Activated effector memory CD4-positive, alpha-beta T cell treated with anti-CD3 and anti-CD28 coated beads, Interleukin-2, amount 50 U/mL, for 16 hours (primary cell): ENCODE measurements at places on chromosomes 3 and 15.

GRCh38 chr3:157089455-157090221 lies 70.3 kb downstream of the CCNL1 start:
- DNase-seq = peak; percentile 80

- no peak for DNase-seq
Measured at GRCh38 chr3:126406389-126407296, 11.9 kb downstream of the CFAP100 start.

DNA sequence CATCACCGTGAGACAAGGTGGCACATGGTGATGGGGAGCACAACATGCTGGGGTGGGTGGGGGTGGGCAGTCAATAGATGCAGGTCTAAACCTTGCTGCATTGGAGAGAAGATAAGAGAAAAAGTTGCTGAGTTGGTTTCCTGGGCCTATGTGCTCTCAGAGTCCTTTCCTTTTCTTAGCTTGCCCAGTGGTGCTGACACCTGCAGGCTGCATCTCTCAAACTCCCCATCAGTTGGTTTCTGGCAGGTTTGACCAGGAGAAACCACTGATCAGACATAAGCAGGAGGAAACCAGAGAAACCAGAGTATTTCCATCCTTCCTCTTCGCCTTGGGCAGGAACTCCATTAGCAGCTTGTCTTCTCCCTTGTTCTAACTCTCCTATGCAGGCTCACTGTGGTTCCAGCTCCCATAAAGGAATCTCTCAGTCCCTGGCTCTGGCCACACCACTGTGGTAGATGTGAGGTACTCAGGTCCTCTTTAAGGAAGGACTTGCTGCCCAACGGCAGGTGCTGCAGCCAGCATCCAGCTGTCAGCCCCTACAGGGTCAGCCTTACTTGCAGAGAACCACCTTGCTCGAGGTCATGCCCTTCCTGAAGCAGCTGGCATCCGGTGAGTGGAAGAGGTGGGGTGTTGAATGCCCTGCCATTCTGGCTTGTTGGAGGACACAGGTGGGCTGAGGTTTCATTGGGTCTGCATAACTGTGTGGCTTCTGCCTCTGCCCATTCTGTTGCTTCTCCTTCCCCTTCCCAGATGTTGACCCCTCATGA lies 172.3 kb upstream of the ANKRD28 start:
- no peak for DNase-seq

DNA sequence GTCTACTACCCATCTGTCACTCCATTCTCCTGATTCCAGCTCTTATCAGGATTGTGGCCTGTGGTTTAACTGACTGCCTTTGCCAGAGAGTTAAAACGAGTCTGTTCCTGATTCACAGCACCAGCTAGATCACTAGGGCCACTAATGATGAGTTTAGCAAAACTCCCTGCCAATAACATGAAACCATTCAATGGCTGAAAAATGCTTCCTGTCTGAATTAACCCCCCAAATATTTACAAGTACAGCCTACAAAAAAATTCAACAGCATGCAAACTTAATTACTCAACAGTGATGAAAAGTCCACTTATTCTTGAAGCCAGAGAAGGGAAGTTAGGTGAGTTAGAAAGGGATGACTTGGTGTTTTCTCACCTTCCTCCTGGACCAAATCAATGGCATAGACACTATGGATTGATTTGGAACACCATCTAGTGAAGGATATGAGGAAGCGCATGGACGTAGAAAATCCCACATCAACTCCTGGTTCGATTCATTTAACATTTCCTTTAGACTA lies 141.4 kb downstream of the TGFBR2 start:
- no peak for DNase-seq

DNA sequence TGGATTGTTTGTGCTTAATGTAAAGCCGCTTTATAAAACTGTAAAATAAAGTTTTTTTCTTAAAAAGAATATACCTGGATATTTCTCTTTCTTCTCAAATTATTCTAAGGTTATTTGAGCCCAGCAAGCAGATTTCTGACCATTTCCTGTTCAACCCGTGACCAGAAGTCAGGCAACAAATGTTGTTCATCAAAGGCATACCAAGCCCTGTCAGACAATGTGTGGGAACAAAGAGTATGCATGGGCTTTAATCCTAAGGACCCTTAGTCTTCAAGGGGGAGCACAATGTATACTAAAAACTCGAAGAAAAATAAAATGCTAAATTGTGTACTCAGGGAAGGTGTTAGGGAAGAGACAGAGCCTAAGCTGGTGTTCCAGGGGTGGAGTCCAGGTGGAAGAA lies 26.6 kb upstream of the PAQR5 start:
- no peak for DNase-seq

GRCh38 chr15:37112971-37113670 lies 12.8 kb upstream of the MEIS2 start:
- DNase-seq = no peak
